Suppressor macrophage treated with lipopolysaccharide for 1 hour (primary cell): ENCODE measurements at places on chromosomes 2 and 18.

- DNase-seq, result no peak
Measured at GRCh38 chr2:130316596-130316995, 26.1 kb upstream of the IMP4 start.

- no peak for DNase-seq
Measured at GRCh38 chr2:174787487-174788205, 23.4 kb upstream of the CHRNA1 start.

- DNase-seq, result no peak
Measured at GRCh38 chr2:240129731-240130392, 6.2 kb downstream of the COPS9 start.

- DNase-seq, result no peak
Measured at GRCh38 chr2:164890544-164890943, 48.9 kb upstream of the COBLL1 start.

DNA sequence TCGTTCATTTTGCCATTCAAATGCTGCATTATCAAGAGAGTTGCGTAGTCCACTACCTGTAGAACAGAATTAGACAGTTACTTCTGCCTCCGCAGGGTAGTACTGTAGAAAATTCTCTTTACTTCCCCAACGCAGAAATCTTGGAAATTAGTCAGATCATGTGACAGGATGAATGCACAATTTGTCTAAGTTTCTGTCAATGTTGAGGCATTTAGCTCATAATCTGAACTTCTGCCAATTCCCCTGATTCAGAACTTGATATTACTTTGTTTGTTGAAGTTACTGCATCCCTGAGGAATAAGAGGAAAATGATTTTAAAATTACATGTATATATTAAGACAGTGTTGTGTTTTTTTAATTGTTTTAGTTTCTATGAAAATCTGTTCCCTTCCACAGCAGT lies 83.4 kb downstream of the TTC27 start:
- peak; percentile 63 for DNase-seq

DNA sequence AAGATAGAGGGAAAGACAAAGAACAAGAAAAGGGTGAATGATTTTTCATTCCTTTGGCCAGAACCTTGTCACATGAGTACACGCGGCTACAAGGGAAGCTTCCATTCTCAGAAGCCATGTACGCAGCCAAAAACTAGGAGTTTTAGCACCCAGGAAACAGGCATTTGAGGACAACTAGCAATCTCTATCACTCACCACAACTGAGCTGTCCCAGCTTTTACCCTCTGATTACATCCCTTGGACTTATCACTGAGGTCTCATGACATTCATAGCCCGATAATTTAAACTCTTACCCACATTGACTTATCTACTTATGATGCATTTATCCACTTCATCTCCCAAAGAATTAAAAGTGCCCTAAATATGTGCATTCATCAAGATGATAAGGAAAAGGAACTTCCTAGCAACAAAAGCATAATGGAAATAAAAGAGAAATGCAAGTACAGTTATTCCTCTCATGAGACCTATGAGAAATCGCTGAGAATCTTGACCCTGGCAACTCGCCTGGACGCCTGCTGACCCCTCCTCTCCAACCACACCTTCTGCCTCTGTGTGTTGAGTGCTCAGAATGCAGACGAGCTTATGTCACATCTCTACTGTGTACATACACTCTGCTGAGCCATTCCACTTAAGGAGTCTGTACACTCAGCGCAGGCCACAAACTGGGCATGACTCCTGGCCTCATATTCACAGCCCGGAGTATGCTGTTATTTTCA lies 28.7 kb upstream of the MFSD6 start:
- DNase-seq, result no peak
